Anterior cingulate cortex (tissue), 58 donors: ENCODE measurements at places on chromosomes 12 and 14.

DNA sequence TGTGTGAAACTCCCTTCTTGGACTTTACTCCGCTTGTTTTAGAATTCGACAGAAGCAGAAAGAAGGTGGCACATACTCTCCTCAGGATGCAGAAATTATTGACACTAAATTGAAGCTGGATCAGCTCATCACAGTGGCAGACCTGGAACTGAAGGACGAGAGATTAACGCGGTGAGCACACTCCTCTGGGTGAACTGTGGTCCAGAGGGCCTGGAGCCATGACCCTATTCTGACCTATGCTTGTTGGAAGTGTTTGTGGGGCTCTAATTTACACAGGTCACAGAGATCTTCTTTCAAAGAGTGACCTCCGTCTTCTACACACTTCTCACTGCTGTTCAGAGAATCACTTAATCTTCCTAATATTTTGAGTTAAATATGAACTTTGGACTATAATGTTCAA is 72.5 kb upstream of the MYF6 start:
- DNase-seq: no peak

GRCh38 chr12:99260456-99260996 is 387.0 kb upstream of the GARIN6 start:
- no peak for DNase-seq

GRCh38 chr14:98183556-98183955 is 1088.4 kb downstream of the BCL11B start:
- DNase-seq: no peak

DNA sequence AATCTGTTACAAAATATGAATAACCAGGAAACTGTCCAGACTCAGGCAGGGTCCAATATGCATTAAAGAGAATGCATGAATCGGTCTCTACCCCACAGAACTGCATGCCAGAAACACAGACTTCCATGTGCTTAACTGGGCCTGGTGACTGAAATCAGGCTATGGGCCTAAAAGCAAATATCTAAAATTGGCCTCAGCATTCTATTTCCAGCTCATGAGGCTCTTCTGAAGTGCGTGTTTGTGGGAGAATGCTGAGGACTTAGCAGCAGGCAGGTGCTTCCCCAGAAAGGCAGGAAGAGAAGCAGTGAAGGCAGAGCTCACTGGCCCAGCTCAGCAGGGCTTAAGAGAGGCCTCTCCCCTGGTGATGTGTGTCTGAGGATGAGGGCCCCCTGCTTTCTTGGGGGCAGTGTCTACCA is 48.5 kb downstream of the ADGRD1 start:
- DNase-seq: no peak

DNA sequence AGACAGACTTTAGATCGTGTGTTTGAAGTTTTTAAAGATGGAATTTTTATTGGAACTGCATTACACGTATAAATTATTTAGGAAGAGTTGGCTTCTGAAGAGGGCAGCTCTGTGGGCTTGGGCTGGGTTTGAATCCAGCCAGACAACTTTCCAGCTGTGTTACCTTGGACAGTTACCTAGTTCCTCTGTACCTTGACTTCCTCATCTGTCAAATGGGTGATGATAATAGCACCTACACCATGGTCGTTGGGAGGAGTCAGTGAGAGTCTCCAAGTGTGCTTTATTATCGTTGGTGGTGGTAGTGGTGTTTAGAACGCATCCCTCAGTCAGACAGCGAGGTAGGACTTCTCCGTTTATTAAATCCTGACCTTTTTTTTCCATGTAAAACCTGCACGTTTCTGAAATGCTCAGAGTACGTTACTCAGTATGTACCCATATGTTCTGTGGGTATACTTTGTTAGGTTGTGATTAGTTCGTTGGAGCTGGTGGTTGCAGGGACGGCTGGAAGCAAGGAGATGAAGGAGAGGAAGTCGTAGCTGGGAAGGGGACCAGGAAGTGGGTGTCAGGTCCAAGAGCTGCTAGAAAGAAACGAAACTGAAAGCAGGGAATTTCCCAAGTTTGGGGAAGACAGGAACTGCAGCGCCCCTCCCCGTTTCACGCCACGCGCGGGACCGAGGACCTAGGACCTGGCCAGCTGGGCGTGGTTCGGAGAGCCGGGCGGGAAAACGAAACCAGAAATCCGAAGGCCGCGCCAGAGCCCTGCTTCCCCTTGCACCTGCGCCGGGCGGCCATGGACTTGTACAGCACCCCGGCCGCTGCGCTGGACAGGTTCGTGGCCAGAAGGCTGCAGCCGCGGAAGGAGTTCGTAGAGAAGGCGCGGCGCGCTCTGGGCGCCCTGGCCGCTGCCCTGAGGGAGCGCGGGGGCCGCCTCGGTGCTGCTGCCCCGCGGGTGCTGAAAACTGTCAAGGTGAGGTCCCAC is at the start of gene OAS3:
OAS3 (plus strand) TSS at position 734 of the 979 bp plus-strand sequence; CDS start at position 791, 57 bp downstream.
- peak; percentile 38 for DNase-seq

GRCh38 chr12:111410431-111411184 is 4.9 kb downstream of the SH2B3 start:
- DNase-seq: no peak

DNA sequence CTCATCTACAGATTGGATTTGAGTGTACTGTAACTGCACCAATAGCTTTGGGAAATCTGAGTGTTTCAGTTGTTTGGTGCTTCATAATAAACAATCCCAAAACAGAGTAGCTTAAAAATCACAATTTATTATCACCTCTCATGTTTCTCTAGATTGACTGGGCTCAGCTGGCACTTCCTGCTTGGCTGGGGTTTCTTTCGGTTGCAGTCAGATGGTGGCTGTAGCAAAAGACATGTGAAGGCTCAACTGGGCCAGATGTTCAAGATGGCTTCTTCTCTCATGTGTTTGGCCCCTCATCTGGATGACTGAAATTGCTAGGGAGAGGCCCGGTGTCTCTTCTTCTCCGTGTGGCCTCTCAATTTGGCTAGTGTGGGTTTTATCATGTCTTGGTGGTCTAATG is 12.1 kb upstream of the BMP4 start:
- no peak for DNase-seq

- no peak for DNase-seq
These were observed 9.3 kb downstream of the PEBP1 start for GRCh38 chr12:118145113-118145797.

- no peak for DNase-seq
These were observed 177.6 kb downstream of the RIMBP2 start for GRCh38 chr12:130538343-130539095.

- DNase-seq: no peak
These were observed at the start of gene OASL for GRCh38 chr12:121038861-121039668. Gene OASL, minus strand, starts transcription at chr12:121039246. Its CDS starts 275 bp downstream, at chr12:121038971.

GRCh38 chr12:47852096-47852571 is 32.4 kb upstream of the HDAC7 start:
- no peak for DNase-seq

GRCh38 chr12:32240162-32240561 is 133.5 kb downstream of the BICD1 start:
- DNase-seq: no peak

GRCh38 chr14:26281280-26281998 is 316.4 kb downstream of the NOVA1 start:
- DNase-seq: no peak

DNA sequence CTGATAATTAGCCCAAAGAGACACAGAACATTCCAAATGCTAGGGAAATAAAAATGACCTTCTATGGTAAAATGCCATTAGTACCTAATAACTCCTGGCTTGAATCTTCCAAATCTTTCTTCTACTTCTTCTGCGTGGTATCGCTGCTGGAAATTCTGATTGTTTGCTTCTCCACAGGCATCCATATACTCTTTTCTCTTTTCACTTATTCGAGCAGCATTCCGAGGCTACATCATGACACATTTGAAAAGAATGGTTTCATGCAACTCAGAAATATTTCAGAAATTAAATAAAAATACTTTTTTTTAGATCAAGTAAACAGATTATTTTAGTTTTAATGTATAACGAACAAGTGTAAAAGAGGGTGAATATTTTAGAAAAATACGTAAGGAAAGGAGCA is 18.9 kb downstream of the ZCCHC8 start:
- DNase-seq: no peak

- no peak for DNase-seq
These were observed 565 bp downstream of the CCDC77 start for GRCh38 chr12:402029-402389.

DNA sequence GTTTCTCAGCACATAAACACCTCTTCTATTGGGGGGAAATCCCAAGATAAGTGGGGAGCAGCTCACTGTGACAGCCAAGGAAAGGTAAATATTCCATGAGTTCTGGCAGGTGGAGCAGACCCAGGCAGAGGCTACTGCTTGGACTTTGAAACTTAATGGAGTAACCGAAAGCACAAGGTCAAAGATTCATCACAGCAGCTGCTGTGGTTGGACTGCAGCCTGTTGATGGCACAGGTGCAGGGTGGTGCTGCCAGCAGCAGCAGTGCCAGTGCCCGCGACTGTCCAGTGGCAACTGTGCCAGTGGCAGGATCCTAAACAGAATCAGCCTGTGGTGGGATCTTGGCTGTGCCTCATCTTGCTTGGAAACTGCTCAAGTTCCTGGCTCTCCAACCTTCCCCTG is 81.4 kb upstream of the ARID2 start:
- DNase-seq: no peak

GRCh38 chr14:77220246-77221017 is 38.8 kb downstream of the TMEM63C start:
- DNase-seq: no peak

- no peak for DNase-seq
These were observed 78.5 kb downstream of the NOC4L start for GRCh38 chr12:132222808-132223173.

GRCh38 chr12:23140710-23141109 is 515.7 kb downstream of the ETNK1 start:
- no peak for DNase-seq

- peak; percentile 17 for DNase-seq
These were observed 426.5 kb upstream of the OR4E1 start for GRCh38 chr14:22099942-22100763.

DNA sequence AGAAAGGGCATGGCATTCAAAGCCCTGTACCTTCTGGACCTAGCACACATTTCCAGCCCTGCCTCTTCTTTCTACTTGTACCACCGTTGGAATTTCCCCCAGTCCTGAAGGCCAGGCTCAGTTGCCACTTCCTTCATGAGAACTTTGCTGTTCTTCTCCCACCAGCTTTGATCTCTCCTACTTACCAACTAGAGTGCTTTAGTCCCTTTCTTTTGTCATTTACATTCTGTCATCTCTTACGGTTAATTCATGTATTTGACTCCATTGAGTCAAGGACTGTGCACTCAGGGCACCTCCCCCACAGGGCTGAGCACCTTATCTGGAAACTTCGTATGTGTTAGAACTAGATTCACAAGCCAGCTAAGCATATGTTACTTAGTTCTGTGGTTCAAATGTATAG is 26.3 kb downstream of the BICDL1 start:
- DNase-seq: no peak

DNA sequence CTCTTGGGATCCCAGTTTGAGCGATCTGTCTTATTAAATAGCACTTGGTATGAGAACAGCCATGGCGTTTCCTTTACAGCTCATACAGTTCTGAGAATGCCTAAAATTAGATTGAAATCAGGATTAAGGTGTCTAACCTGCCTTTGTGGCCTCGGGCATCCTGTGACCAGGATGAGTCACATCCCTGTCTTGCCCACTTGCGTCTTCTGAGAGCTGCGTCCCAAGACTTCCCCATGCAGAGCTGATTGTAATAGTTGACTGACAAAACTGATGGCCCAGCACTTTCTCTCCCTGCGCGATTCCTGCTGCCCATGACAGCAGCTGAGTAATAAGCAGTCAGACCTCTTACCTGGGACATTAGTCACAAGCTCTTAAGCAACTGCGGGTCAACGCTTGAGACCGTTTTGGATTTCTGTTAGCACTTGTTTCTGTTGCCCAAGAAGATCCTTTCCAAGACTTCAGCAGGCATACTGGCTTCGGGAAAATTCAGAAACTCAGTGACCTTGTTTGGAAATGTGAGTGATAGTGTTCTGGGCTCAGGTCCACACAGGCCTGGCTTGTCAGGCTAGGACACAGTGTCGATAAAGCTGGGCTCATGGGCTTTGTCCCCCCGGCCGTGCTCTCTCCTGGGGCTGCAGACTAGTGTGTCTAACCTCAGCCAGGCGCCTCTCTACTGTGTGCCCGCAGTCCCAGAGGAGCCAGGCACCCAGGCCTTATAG is 169.9 kb upstream of the HIF1A start:
- DNase-seq: peak; percentile 10

GRCh38 chr12:49933796-49934195 is 16.7 kb upstream of the AQP2 start:
- DNase-seq: no peak

GRCh38 chr14:102548616-102549240 is 39.2 kb upstream of the ANKRD9 start:
- no peak for DNase-seq

DNA sequence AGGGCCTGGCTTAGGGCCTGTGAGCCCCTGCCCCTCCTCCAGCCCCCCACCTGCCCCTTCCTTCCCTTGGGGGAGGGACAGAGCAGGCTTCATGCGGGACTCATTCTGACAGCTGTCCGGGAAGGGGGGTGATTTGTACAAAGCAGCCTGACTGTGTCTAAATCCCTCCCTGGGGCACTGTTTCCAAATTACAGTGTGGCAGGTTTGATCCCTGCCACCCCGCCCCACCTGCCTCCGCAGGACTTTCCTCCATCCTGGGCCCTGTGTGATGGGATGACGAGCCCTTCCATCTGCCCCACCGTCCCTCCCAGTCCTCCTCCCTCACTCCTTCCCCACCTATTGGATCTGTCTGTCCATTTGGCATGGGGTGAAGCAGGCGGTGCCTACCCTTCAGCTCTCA is 363.9 kb downstream of the BCL11B start:
- DNase-seq: no peak

GRCh38 chr12:28569698-28570411 is 379.6 kb downstream of the CCDC91 start:
- no peak for DNase-seq

GRCh38 chr14:68741477-68741791 is 51.4 kb downstream of the ZFP36L1 start:
- no peak for DNase-seq

DNA sequence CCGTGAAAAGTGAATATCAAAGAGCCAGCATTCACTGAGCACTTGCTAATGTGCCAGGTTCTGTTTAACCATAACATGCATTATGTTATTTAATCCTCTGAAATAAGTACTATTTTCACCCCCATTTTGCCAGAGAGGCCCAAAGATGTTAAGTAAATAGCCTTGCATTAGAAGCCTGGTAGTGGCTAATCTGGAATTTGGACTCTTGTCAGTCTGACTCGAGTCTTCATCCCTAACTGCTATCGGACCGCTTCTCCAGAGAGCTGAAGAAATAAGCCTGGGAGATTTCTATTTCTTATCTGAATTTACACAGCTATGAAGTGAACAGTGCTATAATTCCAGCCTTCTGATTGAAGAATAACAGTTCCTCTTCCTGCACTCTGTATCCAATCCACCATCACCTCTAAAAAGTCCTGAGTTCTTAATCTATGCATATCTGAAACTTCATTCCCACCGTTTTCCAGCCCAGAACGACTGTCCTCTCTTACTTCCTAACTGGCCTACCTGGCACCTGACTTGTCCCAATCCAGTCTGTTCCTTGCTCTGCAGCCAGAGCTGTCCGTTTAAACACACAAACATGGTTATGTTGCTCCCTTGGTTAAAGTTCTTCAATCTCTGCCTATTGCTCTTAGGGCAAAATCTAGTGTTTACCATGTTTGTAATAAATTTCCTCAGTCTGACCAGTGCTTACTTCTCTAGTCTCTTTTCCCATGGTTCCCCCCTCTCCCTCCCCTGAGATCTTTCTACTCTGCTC is 2.3 kb downstream of the POLR3B start:
- no peak for DNase-seq

- no peak for DNase-seq
These were observed 716.0 kb upstream of the TBX3 start for GRCh38 chr12:115400011-115400410.
